T-cell (primary cell): ENCODE measurements at places on chromosomes 16 and 17. TPM values are rescaled to one million over a fixed set of nuclear protein-coding genes. Genes with fewer than 3 reads are reported as not detected.

CCDC154 gene
- 9.3 TPM for total RNA-seq

NOG gene
- 16.3 TPM for total RNA-seq

C17orf100 gene
- 3.5 TPM for total RNA-seq

NUP93 gene
- 69.1 TPM for total RNA-seq

CNTNAP1 gene
- 2.2 TPM for total RNA-seq

SGSM2 gene
- 160 TPM for total RNA-seq

CHST6 gene
- total RNA-seq, result 0.15 TPM

EVI2B gene
- total RNA-seq, result 122 TPM

ABCC6 gene
- not detected for total RNA-seq

MLYCD gene
- total RNA-seq, result 9.8 TPM

ADPRM gene
- 29.1 TPM for total RNA-seq

HBA2 gene
- total RNA-seq, result not detected

TBC1D26 gene
- not detected for total RNA-seq
